ENCODE measurements at places on chromosomes 13 and 19.

DNA sequence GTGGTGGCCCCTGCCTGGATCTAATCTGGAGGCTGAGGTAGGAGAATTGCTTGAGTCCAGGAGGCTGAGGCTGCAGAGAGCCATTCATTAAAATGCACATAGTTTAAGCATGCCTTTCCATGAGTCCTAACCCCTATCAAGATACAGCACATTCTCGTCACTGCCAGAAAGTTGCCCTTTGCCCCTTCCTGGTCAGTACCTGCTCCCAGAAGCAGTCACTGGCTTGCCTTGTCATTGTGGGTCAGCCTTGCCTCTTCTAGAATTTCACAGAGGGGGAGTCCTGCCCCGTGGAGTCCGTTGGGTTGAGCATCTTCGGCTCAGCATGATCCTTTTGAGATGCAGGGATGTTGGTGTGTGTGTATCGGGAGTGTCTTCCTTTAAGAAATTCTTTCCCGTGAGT, 10.8 kb downstream of the BICRA start:
- DNase-seq: no peak

GRCh38 chr19:41575998-41576397, at the start of gene CEACAM21:
Gene CEACAM21 (plus strand): TSS chr19:41576166. CDS start chr19:41576275, 109 bp downstream.
- DNase-seq: peak; percentile 31

GRCh38 chr13:26680572-26680971, 80.0 kb downstream of the GPR12 start:
- no peak for DNase-seq

GRCh38 chr19:23547816-23548430, 139.1 kb downstream of the ZNF675 start:
- no peak for DNase-seq

- DNase-seq: no peak
Observed at GRCh38 chr19:29542327-29542726, 16.5 kb downstream of the VSTM2B start.

- no peak for DNase-seq
Observed at GRCh38 chr13:36559375-36559774, 114.4 kb upstream of the SERTM1 start.

- DNase-seq: no peak
Observed at GRCh38 chr19:980133-980998, 3.8 kb upstream of the WDR18 start.

DNA sequence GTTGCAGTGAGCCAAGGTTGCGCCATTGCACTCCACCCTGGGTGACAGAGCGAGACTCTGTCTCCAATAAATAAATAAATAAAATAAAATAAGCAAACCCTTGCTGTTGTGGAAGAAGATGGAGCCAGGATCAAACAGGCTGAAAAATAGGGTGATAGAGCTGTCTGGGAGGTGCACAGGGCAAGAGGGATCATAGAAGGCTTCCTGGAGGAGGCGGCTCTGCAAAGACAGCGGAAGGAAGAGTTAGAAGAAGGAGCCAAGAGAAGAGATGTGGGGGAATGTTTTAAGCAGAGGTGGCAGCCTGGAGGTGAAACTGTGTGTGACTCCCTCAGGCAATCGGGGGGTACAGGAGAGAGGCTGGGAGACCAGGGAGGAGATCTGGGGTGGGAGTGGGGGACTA, 40.6 kb downstream of the ZNRF4 start:
- no peak for DNase-seq

- no peak for DNase-seq
Observed at GRCh38 chr19:3403489-3404323, 37.3 kb downstream of the NFIC start.

GRCh38 chr19:648305-648704, 8.6 kb downstream of the FGF22 start:
- no peak for DNase-seq

DNA sequence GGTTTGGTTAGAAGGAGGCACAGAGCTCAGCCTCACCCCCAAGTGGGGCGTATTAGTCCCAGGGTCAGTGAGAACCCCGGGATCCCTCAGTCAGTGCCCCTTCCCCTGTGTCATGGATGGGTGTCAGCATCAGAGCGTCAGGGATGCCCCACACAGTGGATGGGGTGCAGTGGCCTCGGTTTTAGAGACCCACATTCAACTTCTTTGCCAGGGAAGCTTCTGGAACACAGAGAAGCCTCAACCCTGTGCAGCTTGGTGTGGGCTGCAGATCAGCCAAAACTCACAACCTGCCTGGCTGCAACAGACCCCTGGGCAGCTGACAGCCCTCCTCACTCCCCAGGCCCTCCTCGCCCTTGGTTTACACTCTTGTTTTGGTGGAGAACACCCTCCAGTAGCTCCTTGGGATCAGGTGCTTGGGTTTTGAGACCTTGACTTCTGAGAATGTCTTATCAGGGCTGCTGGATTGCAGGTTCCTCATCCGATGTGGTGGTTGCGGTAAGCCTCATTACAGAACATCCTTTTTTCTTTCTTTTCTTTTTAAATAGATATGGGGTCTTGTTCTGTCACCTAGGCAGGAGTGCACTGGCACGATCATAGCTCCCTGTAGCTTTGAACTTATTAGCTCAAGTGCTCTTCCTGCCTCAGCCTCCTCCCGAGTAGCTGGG, 11.0 kb downstream of the ZNF333 start:
- DNase-seq: no peak

DNA sequence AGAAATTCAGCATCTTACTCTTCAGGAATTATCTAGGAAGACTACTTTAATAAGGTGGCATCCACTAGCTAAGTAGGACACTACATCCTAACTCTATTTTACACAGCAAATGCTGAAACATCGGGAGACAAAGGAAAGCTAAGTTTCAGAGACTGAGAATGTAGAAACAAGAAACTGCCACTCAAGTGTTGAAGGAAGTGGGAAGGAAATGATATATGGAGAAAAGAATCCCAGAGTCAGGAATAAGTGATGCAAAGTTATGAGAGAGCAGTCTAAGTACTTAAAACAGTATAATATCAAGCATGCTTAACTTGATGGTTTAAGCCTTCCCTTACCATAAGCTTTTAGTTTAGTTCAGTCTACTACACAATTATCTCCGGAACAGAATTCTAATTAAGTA, 52.4 kb downstream of the RBM26 start:
- DNase-seq: no peak

- no peak for DNase-seq
Observed at GRCh38 chr13:90773681-90774080, 573.8 kb upstream of the MIR17HG start.

- DNase-seq: no peak
Observed at GRCh38 chr13:100633461-100633860, 41.1 kb downstream of the TMTC4 start.

- DNase-seq: no peak
Observed at GRCh38 chr19:45400192-45400591, 4.7 kb downstream of the PPP1R13L start.

DNA sequence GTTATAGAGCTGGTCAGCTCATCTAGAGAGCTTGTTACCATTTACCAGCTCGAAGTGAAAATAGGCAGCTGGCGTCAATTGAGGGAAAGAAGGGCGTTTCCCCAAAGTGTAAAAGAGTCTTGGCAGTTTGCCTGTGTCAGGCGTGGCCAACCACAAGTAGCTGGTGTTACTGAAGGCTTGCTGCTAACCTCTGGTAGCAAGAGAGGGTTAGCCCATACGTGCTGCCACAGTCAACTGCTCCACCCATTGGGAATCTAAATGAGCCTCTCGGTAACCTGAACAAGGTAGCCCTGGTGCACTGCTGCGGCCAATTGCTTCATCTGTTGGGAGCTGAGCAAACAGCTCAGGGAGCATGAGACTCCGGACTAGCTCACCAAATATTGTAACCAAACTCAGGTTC, 314.9 kb upstream of the SLITRK5 start:
- DNase-seq: no peak

- no peak for DNase-seq
Observed at GRCh38 chr19:4052993-4053422, 13.7 kb downstream of the ZBTB7A start.

DNA sequence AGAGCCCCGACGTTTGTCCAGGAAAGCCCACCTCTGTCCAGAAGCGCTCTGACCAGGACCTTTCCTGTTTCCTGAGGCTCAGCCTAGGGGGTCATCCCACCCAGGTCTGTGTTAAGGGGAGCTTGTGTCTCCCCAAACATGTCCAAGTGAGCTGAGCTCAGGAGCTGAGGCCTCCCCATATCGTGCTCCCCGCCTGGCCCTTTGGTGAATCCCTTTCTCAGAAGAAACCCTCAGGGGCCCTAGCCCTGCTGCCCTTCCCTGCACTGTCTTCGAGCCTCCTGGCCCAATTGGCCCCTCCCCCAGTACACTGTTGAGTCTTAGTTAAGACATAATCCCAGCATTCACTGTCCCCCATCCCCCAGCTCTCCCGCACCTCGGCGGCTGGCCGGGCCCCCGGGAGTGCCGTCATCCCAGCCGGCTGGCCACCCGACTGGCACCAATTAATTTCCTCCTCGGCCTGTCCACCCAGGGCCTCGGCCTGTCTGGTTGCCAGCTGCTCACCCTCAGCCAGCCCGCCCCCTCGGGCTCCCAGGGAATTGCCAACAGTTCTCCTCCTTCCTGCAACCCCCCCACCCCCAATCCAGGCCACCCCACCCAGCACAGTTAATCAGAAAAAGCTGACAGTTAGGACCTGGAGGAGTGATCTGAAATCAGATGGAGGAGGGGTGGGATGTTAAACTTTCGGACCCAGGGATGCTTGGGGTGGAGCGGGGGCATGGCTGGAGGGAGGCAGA, 13.6 kb downstream of the IER2 start:
- peak; percentile 18 for DNase-seq

- DNase-seq: no peak
Observed at GRCh38 chr19:28862238-28862637, 350.7 kb downstream of the UQCRFS1 start.

GRCh38 chr13:36431204-36432105, 840 bp upstream of the CCNA1 start:
- DNase-seq: no peak

GRCh38 chr13:52162279-52163101, 3.1 kb upstream of the NEK3 start:
- no peak for DNase-seq

DNA sequence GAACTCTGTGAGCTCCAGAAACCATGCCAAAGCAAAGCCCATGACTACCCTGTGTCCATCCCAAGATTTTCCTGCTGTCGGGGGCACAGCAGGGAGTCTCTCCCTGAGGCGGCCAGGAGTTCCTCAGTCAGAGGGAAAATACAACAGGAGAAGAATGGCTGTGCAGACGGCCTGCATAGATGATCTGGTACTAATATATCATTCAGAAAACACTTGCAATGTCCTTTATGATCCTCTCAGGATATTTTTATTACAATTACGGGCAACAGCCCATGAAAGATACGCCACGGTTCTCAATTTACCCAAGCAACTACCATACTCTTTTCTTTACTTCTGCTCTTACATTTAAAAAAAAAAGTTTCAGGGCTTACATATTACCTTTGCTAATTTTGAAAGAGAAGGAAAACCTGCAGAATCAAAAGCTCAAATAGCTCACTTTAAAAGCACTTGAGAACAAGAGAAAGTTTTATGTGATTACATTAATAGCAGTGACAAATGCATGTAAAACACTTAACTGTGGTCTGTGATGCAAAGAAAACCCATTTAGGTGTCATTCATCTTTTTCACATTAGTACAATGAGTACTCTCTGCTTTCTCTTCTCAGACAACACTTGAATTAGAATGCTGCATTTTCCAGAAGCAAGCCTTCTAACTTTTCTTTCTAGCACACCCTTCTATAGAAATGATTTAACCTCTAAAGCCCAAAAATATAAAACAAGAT, 460.8 kb downstream of the KLF5 start:
- no peak for DNase-seq

DNA sequence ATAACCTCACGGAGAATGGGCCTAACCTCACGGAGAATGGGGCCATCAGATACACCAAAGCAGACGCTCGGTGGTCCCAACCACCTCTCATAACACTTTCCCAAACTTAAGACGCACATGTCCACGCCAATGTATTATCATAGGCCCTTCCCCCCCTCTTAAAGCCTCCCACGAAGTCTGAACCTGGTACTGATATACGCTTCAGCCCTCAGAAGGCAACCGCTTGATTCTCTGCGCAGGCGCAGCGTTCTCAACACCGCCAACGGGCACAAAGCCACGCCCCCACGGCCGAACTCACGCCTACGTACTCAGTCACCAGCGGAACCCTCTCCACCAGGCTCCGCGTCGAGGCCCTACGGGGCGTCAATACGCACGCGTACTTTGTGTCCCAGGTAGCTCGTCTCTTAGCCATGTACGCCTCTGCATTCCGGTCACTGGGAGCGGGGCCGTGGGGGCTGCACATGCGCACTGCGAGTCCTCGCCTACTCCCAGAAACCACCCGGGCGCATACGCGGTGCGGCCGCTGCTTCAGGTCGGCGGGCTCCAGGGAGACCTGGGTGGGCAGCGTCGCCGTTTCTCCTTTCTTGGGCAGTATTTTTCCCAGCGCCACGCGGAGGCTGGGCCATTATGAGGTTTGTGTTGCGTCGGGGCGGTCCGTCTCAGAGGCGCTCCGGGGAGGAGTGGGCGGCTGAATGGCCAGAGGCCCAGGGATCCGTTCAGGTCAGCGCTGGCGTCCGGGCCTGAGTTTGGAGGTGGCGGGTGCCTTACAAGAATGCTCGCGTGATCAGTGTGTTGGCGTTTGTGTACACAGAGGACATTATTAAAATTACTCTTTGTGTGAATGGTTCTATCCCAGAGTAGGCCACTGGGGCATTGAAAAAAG, 25.3 kb downstream of the ZNF582 start:
- peak; percentile 65 for DNase-seq

DNA sequence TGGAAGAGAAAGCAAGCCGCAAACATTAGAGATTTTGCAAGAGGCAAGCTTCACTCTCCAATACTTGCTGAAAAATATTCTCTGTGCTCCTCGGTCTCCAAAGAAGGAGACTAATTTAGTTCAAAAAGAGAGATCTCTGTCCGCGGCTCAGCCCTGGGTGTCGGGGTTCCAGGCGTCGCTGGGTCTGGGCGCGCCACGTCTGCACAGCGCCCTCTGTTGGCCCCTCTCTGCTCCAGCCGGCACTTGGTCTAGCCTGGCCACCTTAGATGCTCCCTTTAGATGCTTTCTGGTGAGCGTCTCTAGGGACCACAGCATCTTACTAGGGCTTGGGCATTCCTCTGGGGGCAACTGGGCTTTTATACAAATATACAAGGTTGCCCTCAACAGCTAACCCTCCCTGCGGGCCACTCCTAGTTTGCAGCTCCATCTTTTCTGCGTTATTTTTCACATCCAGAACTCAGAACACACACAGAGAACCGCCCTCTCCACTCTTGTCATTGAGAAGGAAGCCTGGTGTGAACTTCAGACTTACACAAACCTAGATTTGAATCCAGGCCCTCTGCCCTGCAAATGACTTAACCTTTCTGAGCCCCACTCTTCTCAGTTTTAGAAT, 78.3 kb downstream of the CYSLTR2 start:
- peak; percentile 55 for DNase-seq

DNA sequence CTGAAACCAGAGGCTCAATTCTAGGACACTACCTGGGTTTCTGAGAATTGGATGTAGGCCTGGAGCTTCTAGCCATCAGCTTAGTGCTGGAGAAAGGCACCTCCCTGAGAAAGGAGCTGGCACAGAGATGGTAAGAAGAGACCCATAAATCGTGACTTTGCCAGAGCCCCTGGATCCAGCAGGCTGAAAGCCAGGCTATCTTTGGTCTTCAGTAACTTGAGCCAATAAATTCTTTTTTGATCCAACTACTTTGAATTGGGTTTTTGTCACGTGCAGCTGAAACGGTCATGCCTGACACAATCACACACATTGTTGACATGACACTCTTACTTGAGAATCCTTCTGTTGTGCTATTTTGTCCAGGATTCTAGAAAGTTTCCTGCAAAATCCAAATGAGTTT, 103.4 kb downstream of the LHFPL6 start:
- no peak for DNase-seq

Data from activated CD4-positive, alpha-beta T cell treated with anti-CD3 and anti-CD28 coated beads, Interleukin-2, amount 50 U/mL, for 4 hours (primary cell).